ENCODE measurements at places on chromosomes 11 and 22. TPM values are rescaled to one million over a fixed set of nuclear protein-coding genes. Genes with fewer than 3 reads are reported as not detected.

The GRAP2 gene
- 145 TPM for total RNA-seq

The CBLIF gene
- total RNA-seq = not detected

GRCh38 chr22:39275814-39276439 is 31.1 kb upstream of the PDGFB start:
- H3K36me3 ChIP-seq = no peaks in the 10 kb centered on the region
- H3K4me3 ChIP-seq = no peak overlapping the region
- no peak overlapping the region for H3K27ac ChIP-seq
- no peak for DNase-seq
- no peaks in the 10 kb centered on the region for H3K27me3 ChIP-seq

The SYT12 gene
- not detected for total RNA-seq

GRCh38 chr11:62169448-62169847 is 20.6 kb upstream of the SCGB1D1 start:
- DNase-seq = no peak
- no peaks in the 10 kb centered on the region for H3K36me3 ChIP-seq
- no peak overlapping the region for H3K27ac ChIP-seq
- H3K4me1 ChIP-seq = peaks cover 4% of the 10 kb centered on the region
- no peaks in the 10 kb centered on the region for H3K27me3 ChIP-seq

DNA sequence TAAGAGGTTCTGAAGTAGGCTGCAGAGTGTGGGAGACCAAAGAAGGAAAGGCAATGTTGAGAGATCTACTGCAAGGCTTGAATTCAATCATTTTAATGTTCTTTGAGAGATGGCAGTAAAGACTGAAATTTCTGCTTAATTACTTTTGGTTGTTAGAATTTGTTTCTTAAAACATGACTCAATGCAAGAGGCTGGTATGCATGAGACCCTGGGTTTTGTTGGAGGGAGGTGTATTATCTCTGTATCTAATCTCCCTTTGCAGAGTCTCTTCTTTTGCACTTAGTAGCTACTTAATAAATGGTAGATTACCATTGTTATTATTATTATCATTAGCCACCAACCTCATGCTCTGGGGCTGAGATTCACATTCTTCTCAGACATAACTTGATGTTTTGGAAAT is 87.4 kb upstream of the DRD2 start:
- no peak overlapping the region for H3K4me3 ChIP-seq
- no peak for DNase-seq
- H3K27ac ChIP-seq = no peak overlapping the region
- H3K36me3 ChIP-seq = no peaks in the 10 kb centered on the region

DNA sequence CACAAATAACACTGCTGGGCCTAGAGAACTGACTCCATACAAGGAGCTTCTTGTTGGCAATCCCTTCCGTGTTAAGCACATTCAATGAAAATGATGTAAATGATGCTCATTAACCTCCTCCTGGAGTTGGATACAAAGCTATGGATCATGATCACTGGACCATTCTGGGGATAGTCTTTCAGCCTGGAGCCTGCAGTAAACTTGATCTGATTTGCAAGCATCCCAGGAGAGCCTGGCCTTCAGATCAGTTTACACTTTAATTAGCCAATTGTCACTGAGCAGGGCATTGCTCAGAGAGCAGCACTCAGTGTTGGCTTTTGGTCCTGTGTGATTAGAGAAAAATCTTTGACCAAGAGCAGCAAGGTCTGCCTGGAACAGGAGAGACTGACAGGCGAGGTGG is 45.6 kb downstream of the ARFGAP3 start:
- H3K36me3 ChIP-seq = peaks cover 41% of the 10 kb centered on the region
- no peak for DNase-seq
- H3K27me3 ChIP-seq = no peaks in the 10 kb centered on the region
- H3K4me3 ChIP-seq = no peak overlapping the region
- no peaks in the 10 kb centered on the region for H3K4me1 ChIP-seq

The FAM180B gene
- total RNA-seq = not detected

The DCDC1 gene
- total RNA-seq = 0.81 TPM

DNA sequence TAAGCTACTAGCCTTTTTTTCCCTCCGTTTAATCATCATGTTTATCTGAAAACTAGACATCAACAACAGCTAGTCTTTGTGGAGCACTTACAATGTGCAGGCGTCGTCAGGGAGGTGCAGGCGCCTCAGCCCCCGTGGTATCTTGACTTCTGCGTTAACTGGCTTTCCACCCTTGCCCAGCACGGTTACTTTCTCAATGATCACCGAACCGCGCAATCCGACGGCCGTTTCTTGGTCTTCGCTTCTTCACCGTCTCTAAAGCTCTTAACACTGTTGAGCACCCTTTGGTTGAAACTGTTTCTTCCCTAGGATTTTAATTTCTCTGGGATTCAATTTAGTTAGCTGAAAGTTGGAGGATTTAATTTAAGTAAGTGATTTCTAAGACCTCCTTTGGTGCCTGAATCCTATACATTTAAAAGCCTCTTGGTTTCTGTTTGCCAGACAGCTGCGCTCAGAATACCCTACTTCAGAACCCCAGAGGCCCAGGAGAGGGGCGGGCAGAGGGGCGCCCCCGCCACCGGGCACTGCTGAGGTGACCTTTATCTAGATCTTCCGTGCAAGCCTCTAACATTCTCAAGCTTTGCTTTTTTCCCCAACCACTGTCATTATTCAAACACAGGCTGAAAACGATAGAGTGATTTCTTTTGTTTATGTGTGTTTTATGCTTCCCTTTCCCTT is 18.0 kb upstream of the TMEM218 start:
- H3K4me3 ChIP-seq = no peak overlapping the region
- no peak overlapping the region for H3K27ac ChIP-seq
- peaks cover 7% of the 10 kb centered on the region for H3K27me3 ChIP-seq
- H3K36me3 ChIP-seq = no peaks in the 10 kb centered on the region
- no peaks in the 10 kb centered on the region for H3K4me1 ChIP-seq

- no peaks in the 10 kb centered on the region for H3K4me1 ChIP-seq
- H3K27ac ChIP-seq = no peak overlapping the region
- no peaks in the 10 kb centered on the region for H3K27me3 ChIP-seq
- no peaks in the 10 kb centered on the region for H3K36me3 ChIP-seq
These were observed 20.7 kb downstream of the SLN start for GRCh38 chr11:107691000-107691750.

DNA sequence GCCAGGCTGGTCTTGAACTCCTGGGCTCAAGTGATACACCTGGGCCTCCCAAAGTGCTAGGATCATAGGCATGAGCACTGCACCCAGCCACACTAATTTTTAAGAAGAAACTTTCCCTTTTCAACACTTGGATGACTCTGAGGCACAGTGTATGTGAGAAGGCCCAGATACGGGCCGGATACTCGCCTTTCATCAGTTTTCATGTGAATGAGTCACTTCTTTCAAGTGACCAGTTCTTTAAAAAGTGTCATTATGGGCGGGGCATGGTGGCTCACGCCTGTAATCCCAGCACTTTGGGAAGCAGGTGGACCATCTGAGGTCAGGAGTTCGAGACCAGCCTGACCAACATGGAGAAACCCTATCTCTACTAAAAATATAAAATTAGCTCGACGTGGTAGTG is 120.8 kb downstream of the CTTN start:
- no peak for DNase-seq
- no peaks in the 10 kb centered on the region for H3K4me1 ChIP-seq
- H3K27ac ChIP-seq = no peak overlapping the region
- H3K4me3 ChIP-seq = no peak overlapping the region
- H3K27me3 ChIP-seq = no peaks in the 10 kb centered on the region

- H3K4me3 ChIP-seq = peak overlapping the region; percentile 19
- H3K4me1 ChIP-seq = peaks cover 16% of the 10 kb centered on the region
- H3K27me3 ChIP-seq = no peaks in the 10 kb centered on the region
- no peak for DNase-seq
- no peak overlapping the region for H3K27ac ChIP-seq
These were observed 44.3 kb downstream of the MICAL3 start for GRCh38 chr22:17980015-17980590.

The ARHGAP42 gene
- not detected for total RNA-seq

DNA sequence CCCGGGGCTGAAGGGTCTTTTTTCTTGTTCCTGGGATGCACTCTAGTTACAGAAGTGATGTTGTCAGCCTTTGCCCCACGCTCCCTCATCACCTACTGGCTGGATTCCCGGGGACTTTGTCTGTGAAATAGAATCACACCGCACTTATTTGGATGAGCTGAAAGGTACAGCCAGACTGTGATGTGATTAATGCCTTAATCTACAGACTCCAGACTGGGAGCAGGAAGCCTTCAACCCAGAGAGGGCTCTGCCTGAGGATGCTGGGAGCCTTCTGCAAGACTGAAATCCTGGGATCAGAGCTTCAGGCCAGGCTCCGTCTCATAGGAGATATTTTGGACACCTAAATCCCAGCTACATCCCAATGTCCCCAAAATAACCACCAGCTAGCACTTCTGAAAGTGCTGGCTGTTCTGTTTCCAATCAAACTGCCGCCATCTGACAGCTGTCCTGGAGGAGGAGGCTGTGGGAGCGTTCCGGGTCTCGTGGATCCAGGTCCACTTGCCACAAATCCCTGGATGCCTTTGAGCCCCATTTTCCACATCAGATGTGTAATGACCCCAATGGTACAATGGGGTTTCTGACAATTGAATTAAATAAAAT is 688.5 kb downstream of the TBC1D22A start:
- H3K4me1 ChIP-seq = no peaks in the 10 kb centered on the region
- no peaks in the 10 kb centered on the region for H3K36me3 ChIP-seq
- no peak overlapping the region for H3K4me3 ChIP-seq
- no peak for DNase-seq

- no peaks in the 10 kb centered on the region for H3K36me3 ChIP-seq
- no peak overlapping the region for H3K27ac ChIP-seq
- H3K4me3 ChIP-seq = no peak overlapping the region
These were observed 5.5 kb downstream of the IL17REL start for GRCh38 chr22:50007057-50007511.

The MS4A1 gene
- total RNA-seq = 1.4 TPM

DNA sequence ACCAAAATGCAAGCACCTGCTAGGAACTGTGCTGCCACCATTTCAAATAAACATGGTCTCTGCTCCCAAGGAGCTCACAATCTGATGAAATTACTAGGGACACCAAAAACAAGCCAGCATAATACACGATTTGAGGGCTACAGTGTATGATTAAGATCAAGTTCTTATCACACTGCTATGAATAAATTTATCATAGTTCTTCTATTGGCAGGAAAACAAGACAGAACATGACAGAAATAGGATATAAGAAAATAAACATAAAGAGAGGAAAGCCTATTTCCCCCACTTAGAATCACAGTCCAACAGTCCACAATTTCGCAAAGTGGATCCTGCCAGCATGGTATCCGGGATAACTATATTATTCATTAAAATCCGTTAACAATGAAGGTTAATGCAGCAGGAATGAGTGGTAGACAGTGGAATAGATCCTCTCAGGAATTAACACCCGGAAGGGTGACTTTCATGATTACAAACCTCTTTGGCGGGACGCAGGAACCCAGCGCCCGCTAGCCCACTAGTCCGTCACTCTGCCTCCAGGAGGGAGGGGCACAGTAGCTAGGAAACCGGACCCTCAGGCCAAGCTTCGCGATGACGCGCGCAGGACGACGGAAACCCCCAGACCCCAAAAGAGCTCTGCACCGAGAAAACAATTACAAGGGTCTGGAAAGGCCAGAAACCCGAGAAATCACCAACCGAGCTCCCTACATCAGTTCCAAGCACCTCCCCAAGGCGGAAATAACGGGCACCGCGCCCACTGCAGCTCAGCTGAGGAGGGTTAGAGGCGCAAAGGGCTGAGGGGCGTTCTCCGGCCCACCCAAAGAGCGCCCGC is 607 bp downstream of the CCDC82 start:
- peak overlapping the region; percentile 86 for H3K27ac ChIP-seq
- no peak for DNase-seq
- peaks cover 18% of the 10 kb centered on the region for H3K4me1 ChIP-seq
- H3K27me3 ChIP-seq = no peaks in the 10 kb centered on the region
- peak overlapping the region; percentile 66 for H3K4me3 ChIP-seq

- H3K4me1 ChIP-seq = no peaks in the 10 kb centered on the region
- no peaks in the 10 kb centered on the region for H3K27me3 ChIP-seq
- peak; percentile 30 for DNase-seq
These were observed 29.6 kb downstream of the TRIM29 start for GRCh38 chr11:120108154-120108784.

GRCh38 chr11:69595805-69596665 is 44.9 kb upstream of the CCND1 start:
- no peak overlapping the region for H3K27ac ChIP-seq
- no peak for DNase-seq

GRCh38 chr11:129089279-129089678 is 102.8 kb downstream of the ARHGAP32 start:
- H3K27me3 ChIP-seq = no peaks in the 10 kb centered on the region
- H3K27ac ChIP-seq = no peak overlapping the region
- no peak for DNase-seq
- H3K4me3 ChIP-seq = no peak overlapping the region
- H3K4me1 ChIP-seq = no peaks in the 10 kb centered on the region

GRCh38 chr11:112884012-112884767 is 77.0 kb upstream of the NCAM1 start:
- H3K27me3 ChIP-seq = no peaks in the 10 kb centered on the region
- no peak for DNase-seq
- H3K4me1 ChIP-seq = no peaks in the 10 kb centered on the region

GRCh38 chr11:29318134-29318845 is 698.5 kb downstream of the KCNA4 start:
- no peak overlapping the region for H3K4me3 ChIP-seq
- no peak overlapping the region for H3K27ac ChIP-seq
- no peaks in the 10 kb centered on the region for H3K36me3 ChIP-seq
- no peaks in the 10 kb centered on the region for H3K4me1 ChIP-seq
- no peak for DNase-seq

The OR2AT4 gene
- not detected for total RNA-seq

The KLHL35 gene
- total RNA-seq = 0.60 TPM

DNA sequence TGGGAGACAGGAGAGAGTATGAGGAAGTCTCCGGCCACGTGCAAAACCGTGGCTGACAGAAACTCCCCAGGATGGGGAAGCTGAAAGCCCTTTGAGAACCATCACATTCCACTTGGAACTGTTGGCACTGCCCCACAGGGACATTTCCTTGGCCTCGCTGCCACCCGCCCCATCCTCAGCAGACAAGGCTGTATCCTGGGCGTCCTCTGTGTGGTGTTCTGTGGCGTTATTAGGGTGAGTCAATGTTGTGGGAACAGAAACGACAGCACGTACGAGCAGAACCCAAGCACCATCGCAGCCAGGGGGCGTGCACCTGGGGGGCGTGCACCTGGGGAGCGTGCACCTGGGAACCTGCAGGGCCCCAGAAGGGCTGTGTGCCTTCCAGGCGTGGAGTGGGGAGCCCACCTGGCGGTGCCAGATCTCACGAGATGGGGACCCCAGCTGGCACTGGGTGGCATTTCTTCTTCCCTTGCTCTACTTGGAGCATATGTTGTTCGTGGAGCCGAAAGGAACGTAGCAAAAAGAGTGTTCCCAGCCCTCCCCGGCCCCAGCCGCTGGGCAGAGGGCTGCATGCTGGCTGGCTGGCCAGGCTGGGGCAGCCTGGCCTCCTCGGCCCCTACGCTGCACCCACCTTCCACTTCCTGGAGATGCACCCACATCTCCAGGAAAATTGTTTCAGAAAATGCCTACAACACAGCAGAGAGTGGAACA is 35.4 kb downstream of the NFAM1 start:
- DNase-seq = no peak
- no peaks in the 10 kb centered on the region for H3K36me3 ChIP-seq
- no peak overlapping the region for H3K27ac ChIP-seq
- H3K4me1 ChIP-seq = no peaks in the 10 kb centered on the region
- no peaks in the 10 kb centered on the region for H3K27me3 ChIP-seq

GRCh38 chr11:107587306-107587979 is 3.5 kb upstream of the ELMOD1 start:
- no peak for DNase-seq
- no peak overlapping the region for H3K27ac ChIP-seq
- peaks cover 8% of the 10 kb centered on the region for H3K4me1 ChIP-seq
- H3K27me3 ChIP-seq = peaks cover 12% of the 10 kb centered on the region

The DLG2 gene
- 4.2 TPM for total RNA-seq

GRCh38 chr11:132315696-132316095 is 945.3 kb downstream of the NTM start:
- H3K4me1 ChIP-seq = no peaks in the 10 kb centered on the region
- H3K27ac ChIP-seq = no peak overlapping the region
- H3K27me3 ChIP-seq = no peaks in the 10 kb centered on the region
- no peaks in the 10 kb centered on the region for H3K36me3 ChIP-seq
